ENCODE measurements at places on chromosomes 7 and 10.

- no peak overlapping the region for H3K4me3 ChIP-seq
- H3K36me3 ChIP-seq: no peaks in the 10 kb centered on the region
- no peak overlapping the region for H3K27ac ChIP-seq
- no peak for DNase-seq
- no peaks in the 10 kb centered on the region for H3K4me1 ChIP-seq
These were observed 574.8 kb downstream of the ETV1 start for GRCh38 chr7:13414661-13415107.

DNA sequence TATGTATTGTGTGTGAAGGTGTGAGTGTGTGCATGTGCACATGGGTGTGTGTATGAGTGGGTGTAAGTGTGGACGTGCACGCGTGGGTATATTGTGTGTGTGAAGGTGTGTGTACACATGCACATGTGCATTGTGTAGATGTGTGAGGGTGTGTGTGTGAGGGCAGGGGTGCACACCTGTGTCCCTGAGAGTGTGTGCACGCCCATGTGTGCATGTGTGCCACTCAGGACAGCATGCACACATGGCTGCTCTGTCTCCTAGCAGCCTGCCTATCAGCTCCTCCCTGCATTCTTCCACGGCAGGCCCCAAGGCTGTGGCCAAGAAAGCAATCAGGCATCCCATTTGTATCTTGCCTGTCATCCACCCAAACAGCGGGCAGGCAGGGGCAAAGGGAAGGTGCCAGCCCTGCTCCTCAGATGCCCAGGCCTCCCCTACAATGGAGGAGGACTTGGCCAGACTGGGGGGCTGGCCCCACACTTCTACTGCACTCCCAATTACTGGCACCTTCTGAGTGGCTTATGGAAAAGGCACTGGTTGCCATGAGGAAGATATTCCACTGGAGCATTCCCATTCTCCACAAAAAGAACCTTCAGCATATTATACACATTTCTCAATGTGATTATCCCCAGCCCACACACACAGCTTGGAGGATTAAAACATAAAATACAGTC, 380.4 kb upstream of the ZMIZ1 start:
- DNase-seq: no peak
- no peak overlapping the region for H3K27ac ChIP-seq
- no peaks in the 10 kb centered on the region for H3K4me1 ChIP-seq
- no peak overlapping the region for H3K4me3 ChIP-seq

- no peaks in the 10 kb centered on the region for H3K36me3 ChIP-seq
- H3K4me1 ChIP-seq: no peaks in the 10 kb centered on the region
- H3K4me3 ChIP-seq: no peak overlapping the region
- no peaks in the 10 kb centered on the region for H3K27me3 ChIP-seq
- no peak overlapping the region for H3K27ac ChIP-seq
These were observed 117.7 kb upstream of the PODXL start for GRCh38 chr7:131674131-131674530.

GRCh38 chr7:30038196-30038980, 10.2 kb downstream of the PLEKHA8 start:
- no peak overlapping the region for H3K4me3 ChIP-seq
- no peak overlapping the region for H3K27ac ChIP-seq
- peaks cover 3% of the 10 kb centered on the region for H3K4me1 ChIP-seq
- H3K27me3 ChIP-seq: no peaks in the 10 kb centered on the region
- H3K36me3 ChIP-seq: no peaks in the 10 kb centered on the region

- no peak for DNase-seq
- H3K4me3 ChIP-seq: no peak overlapping the region
- no peaks in the 10 kb centered on the region for H3K27me3 ChIP-seq
- no peaks in the 10 kb centered on the region for H3K36me3 ChIP-seq
- H3K4me1 ChIP-seq: no peaks in the 10 kb centered on the region
These were observed 139.7 kb upstream of the PCBD1 start for GRCh38 chr10:71028066-71028465.

DNA sequence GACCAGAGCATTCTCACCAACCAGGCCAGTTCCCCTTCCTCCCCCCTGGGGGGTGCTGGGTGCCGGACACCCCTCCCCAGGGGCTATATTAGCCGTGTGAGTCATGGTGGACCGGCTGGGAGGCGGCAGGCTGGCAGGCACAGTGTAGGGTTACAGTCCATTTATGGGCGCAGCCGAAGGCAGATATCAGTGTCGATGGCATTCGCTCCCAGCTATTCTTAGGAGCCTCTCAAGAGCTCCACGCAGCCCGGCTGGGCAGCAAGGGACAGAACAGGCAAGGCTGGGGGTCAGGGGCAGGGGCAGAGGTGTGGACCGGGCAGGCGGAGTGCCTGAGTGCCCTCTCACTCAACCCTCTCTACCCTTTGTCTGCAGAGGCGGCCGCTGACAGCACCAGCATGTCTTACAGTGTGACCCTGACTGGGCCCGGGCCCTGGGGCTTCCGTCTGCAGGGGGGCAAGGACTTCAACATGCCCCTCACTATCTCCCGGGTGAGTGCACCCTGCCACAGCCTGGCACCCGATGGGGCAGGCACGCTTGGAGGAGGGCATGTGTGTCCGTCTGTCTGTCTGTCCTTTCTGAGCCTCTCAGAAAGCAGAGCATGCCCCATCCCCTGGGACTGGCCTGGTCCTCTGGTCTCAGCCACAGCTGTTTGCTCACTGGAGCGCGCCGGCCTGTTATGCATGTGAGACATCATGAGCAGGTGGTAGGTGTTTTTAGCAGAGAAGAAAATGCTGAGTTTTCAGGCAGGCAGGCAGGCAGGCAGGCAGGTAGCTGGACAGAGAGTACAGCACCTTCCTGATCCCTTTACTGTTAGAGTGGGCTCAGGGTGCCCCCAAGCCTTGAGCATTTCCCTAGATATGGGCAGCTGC, at the start of gene LDB3:
Gene LDB3, plus strand, starts transcription at position 215 of the 869 bp plus-strand sequence. Its CDS starts 181 bp downstream, at position 396.
- H3K27me3 ChIP-seq: no peaks in the 10 kb centered on the region
- H3K36me3 ChIP-seq: no peaks in the 10 kb centered on the region
- H3K27ac ChIP-seq: no peak within 1 kb of the TSS
- peaks cover 2% of the 10 kb centered on the region for H3K4me1 ChIP-seq
- peak within 1 kb of the TSS; percentile 3 for H3K4me3 ChIP-seq

- peaks cover 13% of the 10 kb centered on the region for H3K4me1 ChIP-seq
- no peak overlapping the region for H3K27ac ChIP-seq
- peak overlapping the region; percentile 51 for H3K4me3 ChIP-seq
- H3K36me3 ChIP-seq: no peaks in the 10 kb centered on the region
- DNase-seq: peak; percentile 77
These were observed 569 bp downstream of the SLC26A5 start for GRCh38 chr7:103445228-103446048.

DNA sequence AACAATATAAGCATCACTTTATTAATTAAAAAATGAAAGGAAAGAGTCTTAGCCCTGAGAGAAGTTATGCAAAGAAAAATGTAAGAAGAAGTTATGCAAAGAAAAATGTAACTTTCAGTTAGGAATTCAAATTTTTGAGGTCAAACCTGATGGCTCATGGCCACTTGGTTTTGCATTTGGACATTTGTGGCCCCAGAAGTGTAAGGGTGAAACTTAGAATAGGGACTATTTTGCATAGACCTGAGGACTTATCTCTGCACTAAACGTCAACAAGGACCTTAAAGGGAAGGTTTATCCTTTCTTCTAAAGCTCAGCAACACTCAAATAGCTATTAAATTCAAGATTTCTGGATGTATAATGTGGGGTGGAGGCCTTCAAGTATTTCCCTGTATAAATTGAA, 724.5 kb upstream of the POT1 start:
- no peaks in the 10 kb centered on the region for H3K27me3 ChIP-seq
- H3K4me3 ChIP-seq: no peak overlapping the region
- no peaks in the 10 kb centered on the region for H3K4me1 ChIP-seq
- H3K27ac ChIP-seq: no peak overlapping the region
- H3K36me3 ChIP-seq: no peaks in the 10 kb centered on the region

DNA sequence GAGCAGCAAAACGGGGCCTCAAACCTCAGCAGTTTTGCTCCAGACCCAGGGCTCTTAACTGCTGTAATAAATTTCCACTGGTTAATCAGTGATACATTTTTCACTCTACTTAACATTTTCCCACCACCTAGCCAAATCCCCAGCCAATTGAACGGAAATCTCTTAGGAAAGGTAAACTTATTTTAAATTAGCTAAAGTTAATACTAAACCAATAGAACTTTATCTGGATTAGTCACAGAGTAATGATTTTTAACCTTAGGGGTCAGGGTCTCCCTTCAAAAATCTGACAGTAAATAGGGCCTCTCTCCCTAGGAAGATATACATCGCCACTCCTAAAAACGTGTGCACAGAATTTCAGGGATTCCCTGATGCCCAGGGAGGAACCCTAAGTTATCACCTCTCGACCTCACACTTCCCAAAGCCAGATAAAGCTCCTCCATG, 87.4 kb upstream of the KMT2E start:
- peaks cover 12% of the 10 kb centered on the region for H3K4me1 ChIP-seq
- no peaks in the 10 kb centered on the region for H3K36me3 ChIP-seq
- peak overlapping the region; percentile 48 for H3K27ac ChIP-seq
- H3K4me3 ChIP-seq: no peak overlapping the region
- no peak for DNase-seq

DNA sequence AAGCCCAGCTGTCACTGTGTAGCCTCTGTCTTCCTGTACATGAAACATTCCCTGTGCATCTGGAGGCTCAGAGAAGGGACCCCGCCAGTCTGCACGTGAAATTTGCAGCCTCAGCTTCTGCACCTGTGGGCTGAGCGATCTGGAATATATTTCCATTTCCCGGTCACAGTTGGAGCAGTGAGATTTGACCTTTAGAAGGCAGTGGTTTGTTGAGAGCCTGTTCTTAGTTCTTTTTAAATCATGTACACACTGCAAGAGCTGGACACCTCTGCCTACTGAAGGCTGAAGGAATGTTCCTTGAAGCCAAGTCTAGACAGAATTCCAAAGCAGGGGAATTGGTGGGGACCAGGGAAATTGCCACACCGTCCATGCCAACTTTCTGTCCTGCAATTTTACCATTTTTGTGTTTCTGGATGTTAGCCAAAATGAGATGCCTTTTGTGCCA, 706.6 kb downstream of the INHBA start:
- no peaks in the 10 kb centered on the region for H3K27me3 ChIP-seq
- DNase-seq: no peak
- H3K4me3 ChIP-seq: no peak overlapping the region
- no peaks in the 10 kb centered on the region for H3K36me3 ChIP-seq

- no peak for DNase-seq
- no peaks in the 10 kb centered on the region for H3K4me1 ChIP-seq
- no peak overlapping the region for H3K27ac ChIP-seq
- no peaks in the 10 kb centered on the region for H3K27me3 ChIP-seq
- no peak overlapping the region for H3K4me3 ChIP-seq
These were observed 281.6 kb downstream of the HGF start for GRCh38 chr7:81488210-81488609.

- H3K27ac ChIP-seq: no peak overlapping the region
- H3K4me3 ChIP-seq: no peak overlapping the region
- H3K36me3 ChIP-seq: no peaks in the 10 kb centered on the region
- H3K27me3 ChIP-seq: no peaks in the 10 kb centered on the region
These were observed 4.4 kb downstream of the HIPK2 start for GRCh38 chr7:139773371-139773770.

- H3K4me1 ChIP-seq: no peaks in the 10 kb centered on the region
- no peak for DNase-seq
- no peak overlapping the region for H3K27ac ChIP-seq
- no peaks in the 10 kb centered on the region for H3K27me3 ChIP-seq
- no peak overlapping the region for H3K4me3 ChIP-seq
These were observed 15.4 kb downstream of the TFAM start for GRCh38 chr10:58400609-58401008.

- no peak for DNase-seq
- no peaks in the 10 kb centered on the region for H3K36me3 ChIP-seq
These were observed 12.1 kb downstream of the SKIDA1 start for GRCh38 chr10:21513405-21513788.

- H3K27me3 ChIP-seq: no peaks in the 10 kb centered on the region
- peaks cover 55% of the 10 kb centered on the region for H3K4me1 ChIP-seq
- H3K27ac ChIP-seq: no peak overlapping the region
These were observed 18.6 kb upstream of the ZMIZ1 start for GRCh38 chr10:79049931-79050895.

GRCh38 chr7:78993341-78993740, 460.1 kb downstream of the MAGI2 start:
- H3K4me1 ChIP-seq: no peaks in the 10 kb centered on the region
- H3K4me3 ChIP-seq: no peak overlapping the region
- DNase-seq: no peak
- no peaks in the 10 kb centered on the region for H3K36me3 ChIP-seq

GRCh38 chr10:124928087-124928486, 13.8 kb upstream of the ZRANB1 start:
- no peak overlapping the region for H3K27ac ChIP-seq
- DNase-seq: no peak
- peaks cover 7% of the 10 kb centered on the region for H3K4me1 ChIP-seq
- H3K27me3 ChIP-seq: no peaks in the 10 kb centered on the region
- H3K36me3 ChIP-seq: peaks cover 12% of the 10 kb centered on the region

DNA sequence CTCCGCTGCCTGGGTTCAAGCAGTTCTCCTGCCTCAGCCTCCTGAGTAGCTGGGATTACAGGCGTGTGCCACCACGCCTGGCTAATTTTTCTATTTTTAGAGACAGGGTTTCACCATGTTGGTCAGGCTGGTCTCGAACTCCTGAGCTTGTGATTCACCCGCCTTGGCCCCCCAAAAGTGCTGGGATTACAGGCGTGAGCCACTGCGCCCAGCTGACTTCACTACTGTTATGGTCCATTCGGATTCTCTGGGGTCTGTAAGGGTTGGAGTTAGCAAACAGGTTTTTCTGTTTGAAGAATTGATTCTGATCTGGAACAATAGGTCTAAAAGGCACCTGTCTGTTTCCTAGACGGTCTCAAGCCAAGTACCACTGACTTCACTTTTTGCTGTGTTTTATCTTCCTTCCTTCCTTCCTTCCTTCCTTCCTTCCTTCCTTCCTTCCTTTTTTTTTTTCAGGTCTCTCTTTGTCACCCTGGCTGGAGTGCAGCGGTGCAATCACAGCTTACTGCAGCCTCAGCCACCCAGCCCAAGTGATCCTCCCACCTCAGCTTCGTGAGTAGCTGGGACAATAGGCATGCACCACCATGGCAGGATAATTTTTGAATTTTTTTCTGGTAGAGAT, 192.2 kb downstream of the CAMK1D start:
- H3K27ac ChIP-seq: no peak overlapping the region
- no peaks in the 10 kb centered on the region for H3K36me3 ChIP-seq
- no peaks in the 10 kb centered on the region for H3K27me3 ChIP-seq
